ENCODE measurements at places on chromosomes 7 and 10. TPM values are rescaled to one million over a fixed set of nuclear protein-coding genes. Genes with fewer than 3 reads are reported as not detected.

Gene PRTFDC1
- 9.8 TPM for total RNA-seq

- DNase-seq, result peak; percentile 63
These were observed at the start of gene TRRAP for GRCh38 chr7:98878365-98879197. TRRAP (plus strand) TSS chr7:98878532; CDS start chr7:98881151, 2,619 bp downstream.

- DNase-seq, result no peak
These were observed 204.1 kb downstream of the TRIL start for GRCh38 chr7:28754027-28754426.

DNA sequence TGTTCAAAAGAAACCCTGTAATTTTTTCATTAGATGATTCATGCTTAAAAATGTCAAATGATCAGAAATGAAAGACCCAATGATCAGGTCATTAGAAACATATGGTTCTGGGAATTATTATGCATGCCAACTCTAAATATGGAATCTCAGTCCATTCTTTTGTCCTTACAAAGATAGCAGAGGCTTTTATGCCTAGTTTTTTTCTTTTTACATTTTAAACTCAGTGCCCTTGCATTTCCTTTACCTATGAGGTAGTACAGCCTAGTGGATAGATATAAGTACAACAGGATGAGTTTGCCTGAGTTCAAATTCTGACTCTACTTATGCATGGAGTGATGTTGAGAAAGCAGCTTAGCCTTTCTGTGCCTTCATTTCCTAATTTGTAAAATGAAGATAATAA, 392.9 kb downstream of the SUGCT start:
- DNase-seq, result no peak

- DNase-seq, result no peak
These were observed 46.1 kb upstream of the NCAPG2 start for GRCh38 chr7:158750702-158751101.
